Cardiac atrium fibroblast (primary cell): ENCODE measurements at places on chromosomes 2 and 18. TPM values are rescaled to one million over a fixed set of nuclear protein-coding genes. Genes with fewer than 3 reads are reported as not detected.

B3GNT7 gene
- total RNA-seq, result not detected in 2 replicates

LINC00305 gene
- total RNA-seq, result not detected in 2 replicates

ADAM17 gene
- 23.6 and 29.3 TPM in 2 replicates for total RNA-seq

UGT1A8 gene
- total RNA-seq, result not detected in 2 replicates

USP40 gene
- total RNA-seq, result 17.5 and 24.9 TPM in 2 replicates

ELOA2 gene
- not detected in 2 replicates for total RNA-seq

OR6B2 gene
- total RNA-seq, result not detected in 2 replicates

RAB17 gene
- 0.81 and 1.4 TPM in 2 replicates for total RNA-seq

PLEKHM3 gene
- 5.1 and 7.5 TPM in 2 replicates for total RNA-seq

SERPINB13 gene
- not detected in 2 replicates for total RNA-seq

PRKD3 gene
- 35.6 and 58.5 TPM in 2 replicates for total RNA-seq

RBBP8 gene
- total RNA-seq, result 12.6 and 13.3 TPM in 2 replicates

POTEI gene
- total RNA-seq, result not detected in 2 replicates

CHRNG gene
- not detected in 2 replicates for total RNA-seq

LIMS3 gene
- total RNA-seq, result 0.65 and 2.3 TPM in 2 replicates

BCL11A gene
- not detected in 2 replicates for total RNA-seq

DES gene
- 0.32 TPM in 1 of 2 replicates, not detected in the other for total RNA-seq

SLC9A2 gene
- not detected in 2 replicates for total RNA-seq

MYO5B gene
- not detected in 2 replicates for total RNA-seq

COLEC12 gene
- total RNA-seq, result 96.6 and 104 TPM in 2 replicates

RMND5A gene
- 13.5 and 21.1 TPM in 2 replicates for total RNA-seq

ST8SIA5 gene
- total RNA-seq, result not detected in 2 replicates

CCBE1 gene
- total RNA-seq, result 30.1 and 39.9 TPM in 2 replicates

RUFY4 gene
- not detected in 2 replicates for total RNA-seq

THOC1 gene
- total RNA-seq, result 11.0 and 17.0 TPM in 2 replicates

LCT gene
- not detected in 2 replicates for total RNA-seq

TMEM127 gene
- 26.7 and 28.0 TPM in 2 replicates for total RNA-seq

LIMS4 gene
- total RNA-seq, result 11.9 and 15.1 TPM in 2 replicates

RND3 gene
- total RNA-seq, result 53.6 and 74.5 TPM in 2 replicates

DSEL gene
- total RNA-seq, result 21.3 and 26.1 TPM in 2 replicates

DCC gene
- 0.36 and 0.49 TPM in 2 replicates for total RNA-seq

CFC1 gene
- total RNA-seq, result not detected in 2 replicates

SLC25A52 gene
- total RNA-seq, result not detected in 2 replicates

COX7A2L gene
- 191 and 239 TPM in 2 replicates for total RNA-seq

ATP6V1B1 gene
- total RNA-seq, result 1.1 and 2.2 TPM in 2 replicates

REG1B gene
- total RNA-seq, result not detected in 2 replicates

FNDC4 gene
- 12.8 and 15.6 TPM in 2 replicates for total RNA-seq

TRIM43 gene
- total RNA-seq, result not detected in 2 replicates

SLC19A3 gene
- 2.2 and 2.6 TPM in 2 replicates for total RNA-seq

PSMA8 gene
- total RNA-seq, result not detected in 2 replicates

KCNK3 gene
- under 0.01 TPM in 1 of 2 replicates, not detected in the other for total RNA-seq

IL36A gene
- total RNA-seq, result not detected in 2 replicates

TEX44 gene
- not detected in 2 replicates for total RNA-seq

IHH gene
- total RNA-seq, result under 0.01 TPM in 1 of 2 replicates, not detected in the other

KCNS3 gene
- 0.18 and 7.6 TPM in 2 replicates for total RNA-seq

NYAP2 gene
- not detected in 2 replicates for total RNA-seq

PNPT1 gene
- 14.1 and 19.3 TPM in 2 replicates for total RNA-seq

UXS1 gene
- 27.4 and 43.3 TPM in 2 replicates for total RNA-seq

SH2D6 gene
- total RNA-seq, result not detected in 2 replicates
